Skin of body (tissue), 3 donors: ENCODE measurements at places on chromosomes 4 and X.
A peak's percentile ranks its signal among the peaks of the same experiment; 100 is the strongest.

- peak; percentile 90 for DNase-seq
These were observed 63.7 kb downstream of the STK32B start for GRCh38 chr4:5114950-5115349.

- DNase-seq = no peak
These were observed 274.4 kb downstream of the BANK1 start for GRCh38 chr4:102064747-102065442.

GRCh38 chrX:12237131-12237530 is 98.9 kb downstream of the FRMPD4 start:
- DNase-seq = no peak

DNA sequence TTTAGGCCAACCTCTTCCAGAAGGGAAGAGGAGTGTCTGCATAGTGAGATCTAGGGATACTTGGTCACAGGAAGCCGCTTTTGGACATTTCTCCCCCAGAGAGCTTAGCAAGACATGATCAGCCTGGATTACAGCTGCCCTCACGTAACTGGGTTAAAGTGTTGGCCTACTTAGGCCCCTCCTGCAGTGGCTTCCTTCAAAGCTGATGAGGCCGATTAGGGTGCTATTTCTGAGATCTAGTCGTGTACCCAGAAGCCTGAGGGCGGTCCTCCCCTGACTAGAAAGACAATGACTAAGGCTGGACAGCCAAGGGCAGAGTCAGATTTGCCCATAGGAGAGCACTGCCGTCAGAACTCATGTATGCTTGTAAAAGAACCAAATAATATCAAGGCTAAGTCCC is 135.0 kb downstream of the AMMECR1 start:
- no peak for DNase-seq

DNA sequence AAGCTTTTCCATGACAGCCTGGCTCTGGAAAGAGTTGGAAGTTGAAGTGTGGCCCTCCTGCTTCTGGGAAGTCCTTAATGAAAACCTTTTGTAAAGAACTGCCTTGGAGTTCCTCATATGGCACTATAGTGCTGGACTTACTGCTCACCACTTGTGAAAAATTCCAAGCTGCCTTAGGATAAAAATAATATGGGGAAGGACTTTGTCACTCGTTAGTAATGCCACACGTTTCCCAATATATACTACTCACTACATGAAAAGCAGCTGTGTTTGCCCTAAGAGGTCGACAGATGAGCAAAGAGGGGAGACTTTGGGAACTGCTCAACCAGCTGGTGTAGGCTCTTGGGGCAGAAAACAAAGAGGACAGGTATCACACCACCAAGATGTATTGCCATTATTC is 11.7 kb downstream of the OPHN1 start:
- peak; percentile 69 for DNase-seq

- no peak for DNase-seq
These were observed 87.4 kb downstream of the CBLL2 start for GRCh38 chrX:22360129-22360528.

GRCh38 chr4:150769248-150769647 is 187.3 kb downstream of the MAB21L2 start:
- DNase-seq = no peak

GRCh38 chrX:16060252-16060651 is 63.1 kb upstream of the GRPR start:
- no peak for DNase-seq

- no peak for DNase-seq
These were observed 146.7 kb upstream of the VCX3A start for GRCh38 chrX:6681521-6682145.

DNA sequence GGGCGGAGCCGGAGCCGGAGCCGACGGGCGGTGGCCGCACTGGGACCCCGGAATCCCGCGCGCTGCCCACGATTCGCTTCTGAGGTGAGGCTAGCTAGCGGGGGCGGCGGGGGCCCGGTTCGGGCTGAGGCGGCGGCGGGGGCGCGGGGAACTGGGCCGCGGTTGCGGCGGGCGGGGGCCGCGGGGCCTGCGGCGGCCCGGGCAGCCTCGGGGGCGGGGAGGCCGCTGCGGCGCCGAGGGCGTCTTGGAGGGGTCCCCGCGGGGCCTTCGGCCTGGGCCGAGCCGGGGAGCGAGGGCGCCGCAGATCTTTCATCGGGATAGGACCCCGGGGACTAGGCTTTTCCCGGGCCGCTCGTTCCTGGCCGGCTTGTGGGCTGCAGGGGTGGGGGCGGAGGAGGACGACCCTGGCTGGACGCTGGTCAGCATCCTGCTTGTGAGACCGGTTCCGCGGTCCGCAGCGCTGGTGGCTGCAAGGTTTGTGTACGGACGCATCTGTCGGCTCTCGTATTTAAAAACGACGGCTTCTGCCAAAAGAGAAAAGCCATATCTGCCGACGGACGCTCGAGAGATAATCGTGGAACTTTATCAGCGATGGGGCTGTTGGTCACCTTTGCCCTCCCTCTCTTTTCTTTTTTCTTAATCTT is 419 bp downstream of the ADD1 start:
- no peak for DNase-seq

DNA sequence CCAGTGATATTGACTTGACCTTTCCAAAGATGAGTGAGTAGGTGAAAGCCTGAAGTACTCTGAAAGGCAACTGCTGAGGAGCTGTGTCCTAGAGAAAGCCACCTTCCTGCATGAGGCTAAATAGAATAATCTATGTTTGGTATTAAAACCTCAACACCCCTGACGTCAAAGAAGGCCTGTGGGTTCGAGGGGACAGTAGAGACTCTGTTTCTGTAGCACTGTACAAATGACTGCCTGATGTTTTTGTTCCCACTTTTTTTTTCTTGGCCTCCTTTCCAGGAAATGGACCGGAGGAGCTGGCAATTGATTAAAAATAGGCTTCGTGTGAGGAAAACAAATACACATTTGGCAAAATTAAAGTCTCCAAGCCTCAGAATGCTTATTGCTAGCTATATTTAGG is 29.5 kb downstream of the TMEM255A start:
- no peak for DNase-seq

- no peak for DNase-seq
These were observed 81.7 kb upstream of the FTHL17 start for GRCh38 chrX:31153475-31154047.

DNA sequence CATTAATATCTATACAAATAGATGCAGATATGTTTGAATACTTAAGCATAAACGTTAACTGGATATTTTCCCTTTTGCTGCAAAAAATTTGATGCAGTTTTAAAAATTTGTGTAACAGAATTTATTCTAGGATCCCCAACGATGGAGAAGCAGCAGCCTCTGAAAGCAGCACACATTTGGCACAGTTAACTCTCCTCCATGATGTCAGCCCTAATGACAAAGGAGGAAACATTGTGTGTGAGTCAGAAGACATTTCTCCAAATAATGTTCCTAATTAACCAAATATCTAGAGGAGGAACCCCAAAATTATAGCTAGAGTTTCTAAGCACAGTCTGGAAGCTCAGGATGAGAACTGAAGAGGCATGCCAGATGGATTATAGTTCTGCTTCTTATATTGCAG is 281.9 kb upstream of the MAD2L1 start:
- peak; percentile 9 for DNase-seq

GRCh38 chrX:56782791-56783449 is 53.9 kb downstream of the NBDY start:
- DNase-seq = no peak

GRCh38 chr4:81811562-81812293 is 340.0 kb upstream of the RASGEF1B start:
- no peak for DNase-seq

DNA sequence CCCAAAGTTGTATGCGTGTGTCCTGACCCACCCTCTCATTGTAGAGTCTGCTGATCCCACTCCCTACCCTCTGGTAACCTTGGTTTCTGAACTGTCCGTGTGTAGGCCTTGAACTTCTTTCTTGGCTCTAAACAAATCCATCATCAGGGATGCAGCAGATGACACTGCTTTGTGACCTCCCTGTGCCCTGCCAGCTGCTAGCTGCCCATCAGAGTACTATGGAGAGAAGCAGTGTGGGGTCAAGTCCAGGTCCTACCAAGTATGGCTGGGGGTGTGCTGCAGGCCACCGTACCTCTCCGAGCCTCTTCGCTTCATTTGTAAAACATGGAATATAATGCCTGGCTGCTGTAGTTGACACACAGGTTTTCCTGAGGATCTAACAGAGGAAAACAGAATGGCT is 183.5 kb upstream of the RBPJ start:
- no peak for DNase-seq

DNA sequence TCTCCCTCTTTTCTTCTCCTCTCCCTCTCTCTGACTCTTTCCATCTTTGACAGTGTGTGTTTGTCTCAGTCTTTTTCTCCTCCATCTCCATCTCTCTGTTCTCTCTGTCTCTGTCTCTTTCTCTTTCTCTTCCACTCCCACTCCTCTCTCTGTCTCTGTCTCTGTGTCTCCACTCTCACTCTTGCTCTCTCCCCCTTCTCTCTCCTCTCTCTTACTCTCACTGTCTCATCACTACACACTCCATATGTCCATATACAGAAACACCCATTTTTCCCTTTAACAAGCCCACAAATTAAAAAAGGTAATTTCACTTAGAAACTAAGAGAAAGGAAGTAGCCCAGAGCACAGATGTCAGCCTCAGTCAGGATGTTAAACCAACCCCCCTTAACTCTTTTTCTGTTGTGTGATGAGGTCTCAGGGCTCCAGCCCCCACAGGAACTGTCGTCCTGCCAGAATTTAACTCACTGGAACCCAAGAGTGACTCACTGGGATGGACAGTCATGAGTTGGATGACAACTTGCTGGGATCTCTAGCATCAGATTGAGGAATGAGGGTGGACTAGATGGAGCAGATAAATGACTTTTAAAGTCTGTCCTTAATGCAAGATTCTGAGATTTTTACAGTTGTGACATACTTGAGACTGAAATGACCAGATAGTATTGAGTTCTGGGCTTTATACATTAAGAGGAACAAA is 27.5 kb downstream of the OTUD6A start:
- no peak for DNase-seq

GRCh38 chrX:33188286-33188685 is 23.1 kb downstream of the DMD start:
- DNase-seq = no peak

- DNase-seq = no peak
These were observed 120.7 kb downstream of the CORIN start for GRCh38 chr4:47717188-47717587.

DNA sequence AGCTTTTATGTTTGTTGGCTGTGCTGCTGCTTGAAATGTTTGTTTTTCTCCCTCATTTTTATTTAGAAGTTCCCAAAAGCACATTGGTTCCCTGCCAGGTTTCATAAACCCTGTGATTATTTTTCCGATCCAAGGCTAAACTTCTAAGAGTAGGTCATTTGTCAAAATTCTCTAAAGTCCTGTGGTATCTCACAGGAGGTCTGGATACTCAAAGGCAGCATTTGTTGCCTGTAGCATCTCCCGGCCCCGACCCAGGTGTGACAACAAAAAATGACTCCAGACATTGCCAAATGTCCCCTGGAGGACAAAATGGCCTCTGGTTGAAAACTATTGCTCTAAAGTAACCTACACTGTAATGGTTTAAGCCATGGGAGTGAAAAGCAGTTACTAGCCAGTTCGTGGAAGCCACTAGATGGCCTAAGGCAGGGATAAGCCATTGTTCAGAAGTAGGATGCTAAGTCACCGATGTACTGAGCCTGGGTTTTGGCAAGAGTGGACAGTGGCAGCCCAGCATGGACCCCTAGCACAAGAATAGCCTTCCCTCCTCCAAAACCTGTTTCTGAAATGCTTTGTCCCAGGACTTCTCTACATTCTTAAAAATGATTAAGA is 256.1 kb downstream of the THOC2 start:
- DNase-seq = no peak

GRCh38 chr4:176288020-176288419 is 19.0 kb upstream of the ASB5 start:
- no peak for DNase-seq

DNA sequence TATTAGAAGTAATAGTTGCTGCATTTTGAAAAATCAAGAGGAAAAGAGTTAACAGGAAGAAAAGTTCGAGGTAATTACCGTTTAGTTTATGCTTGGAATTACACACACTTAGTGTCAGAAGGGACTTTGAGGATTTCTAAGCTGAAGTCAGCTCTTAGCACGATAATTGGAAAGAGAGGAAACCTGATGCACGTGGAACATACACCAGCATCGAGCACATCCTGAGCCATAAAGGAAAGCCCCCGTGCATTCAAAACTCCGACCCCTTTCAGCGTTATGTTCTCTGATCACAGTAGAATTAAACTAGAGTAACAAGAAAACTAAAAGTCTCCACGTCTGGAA is 400 bp upstream of the PAQR3 start:
- DNase-seq = peak; percentile 51

DNA sequence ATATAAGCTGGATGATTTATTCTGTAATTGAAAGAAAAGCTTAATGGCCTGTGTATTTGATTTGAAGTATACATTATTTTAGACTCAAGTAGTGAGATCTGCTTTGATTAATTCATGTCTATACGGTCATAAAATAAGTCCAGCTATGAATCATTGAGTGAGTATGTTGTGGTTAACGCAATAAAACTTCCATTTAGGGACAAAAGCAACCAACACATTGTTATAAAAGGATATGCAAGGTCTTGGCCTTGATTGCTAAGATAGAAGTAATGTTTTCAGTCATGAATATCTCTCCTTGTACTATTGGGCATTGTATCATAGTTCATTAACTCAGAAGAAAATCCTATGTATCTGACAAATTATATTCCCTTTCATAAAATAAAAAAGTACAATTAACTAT is 162.1 kb downstream of the EPHA5 start:
- no peak for DNase-seq

DNA sequence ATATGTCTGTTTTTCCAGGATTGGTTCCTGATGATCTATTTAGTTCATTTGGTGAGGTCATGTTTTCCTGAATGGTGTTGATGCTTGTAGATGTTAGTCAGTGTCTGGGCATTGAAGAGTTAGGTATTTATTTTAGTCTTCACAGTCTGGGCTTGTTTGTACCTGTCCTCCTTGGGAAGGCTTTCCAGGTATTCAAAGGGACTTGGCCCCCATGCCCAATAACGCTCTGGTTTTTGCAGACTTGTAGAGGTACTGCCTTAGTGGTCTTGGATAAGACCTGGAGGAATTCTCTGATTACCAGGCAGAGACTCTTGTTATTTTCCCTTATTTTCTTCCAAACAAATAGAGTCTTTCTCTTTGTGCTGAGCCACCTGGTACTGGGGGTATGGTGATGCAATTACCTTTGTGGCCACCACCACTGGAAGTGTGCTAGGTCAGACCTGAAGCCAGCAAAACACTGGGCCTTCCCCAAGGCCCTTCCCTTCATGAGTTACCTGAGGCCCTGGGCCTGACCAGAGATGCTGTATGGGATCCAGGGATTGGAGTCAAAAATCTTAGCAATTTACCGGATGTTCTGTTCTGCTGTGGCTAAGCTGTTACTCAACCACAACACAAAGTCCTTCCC is 63.3 kb upstream of the RXFP1 start:
- no peak for DNase-seq

DNA sequence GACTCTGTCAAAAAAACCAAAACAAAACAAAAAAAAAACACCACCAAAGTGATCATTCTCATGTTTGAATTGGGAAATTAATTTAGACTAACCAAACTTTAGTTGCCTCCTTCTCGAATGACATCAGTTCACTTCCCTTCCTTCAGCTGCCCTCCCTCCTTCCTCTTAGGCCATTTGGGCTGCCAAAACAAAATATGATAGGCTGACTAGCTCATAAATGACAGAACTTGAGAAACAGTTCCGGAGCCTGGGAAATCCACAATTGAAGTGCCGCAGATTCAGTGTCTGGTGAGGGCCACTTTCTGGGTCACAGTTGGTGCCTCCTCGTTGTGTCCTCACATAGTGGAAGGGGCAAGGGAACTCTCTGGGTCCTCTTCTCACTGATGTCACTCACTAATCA is 16.1 kb upstream of the WAS start:
- DNase-seq = no peak

GRCh38 chr4:77631276-77631675 is 25.7 kb downstream of the CXCL13 start:
- DNase-seq = no peak
